SK-N-DZ (cell line): ENCODE measurements at places on chromosomes 12 and 14.

- no peak for DNase-seq
Observed at GRCh38 chr12:51326698-51327439, 2.9 kb upstream of the BIN2 start.

GRCh38 chr14:90616313-90616712, 199.9 kb downstream of the TTC7B start:
- DNase-seq = no peak

- DNase-seq = no peak
Observed at GRCh38 chr12:104656921-104657320, 200.2 kb downstream of the CHST11 start.

- no peak for DNase-seq
Observed at GRCh38 chr12:10361084-10361483, 28.8 kb downstream of the KLRK1 start.

GRCh38 chr14:104604458-104605449, at the start of gene TMEM179:
Gene TMEM179, minus strand, starts transcription at chr14:104604772. Its CDS starts 31 bp downstream, at chr14:104604741.
- DNase-seq = no peak

- no peak for DNase-seq
Observed at GRCh38 chr12:14367040-14367661, 1.7 kb downstream of the ATF7IP start.

- DNase-seq = no peak
Observed at GRCh38 chr14:103108749-103109207, 14.3 kb downstream of the EXOC3L4 start.

GRCh38 chr14:102922490-102923200, at the start of gene AMN:
Gene AMN, plus strand, starts transcription at chr14:102922663. Its CDS starts 26 bp downstream, at chr14:102922689.
- DNase-seq = no peak

GRCh38 chr12:53059434-53060063, 9.7 kb downstream of the TNS2 start:
- no peak for DNase-seq

GRCh38 chr14:64723691-64724577, 19.7 kb downstream of the PLEKHG3 start:
- DNase-seq = peak; percentile 11

DNA sequence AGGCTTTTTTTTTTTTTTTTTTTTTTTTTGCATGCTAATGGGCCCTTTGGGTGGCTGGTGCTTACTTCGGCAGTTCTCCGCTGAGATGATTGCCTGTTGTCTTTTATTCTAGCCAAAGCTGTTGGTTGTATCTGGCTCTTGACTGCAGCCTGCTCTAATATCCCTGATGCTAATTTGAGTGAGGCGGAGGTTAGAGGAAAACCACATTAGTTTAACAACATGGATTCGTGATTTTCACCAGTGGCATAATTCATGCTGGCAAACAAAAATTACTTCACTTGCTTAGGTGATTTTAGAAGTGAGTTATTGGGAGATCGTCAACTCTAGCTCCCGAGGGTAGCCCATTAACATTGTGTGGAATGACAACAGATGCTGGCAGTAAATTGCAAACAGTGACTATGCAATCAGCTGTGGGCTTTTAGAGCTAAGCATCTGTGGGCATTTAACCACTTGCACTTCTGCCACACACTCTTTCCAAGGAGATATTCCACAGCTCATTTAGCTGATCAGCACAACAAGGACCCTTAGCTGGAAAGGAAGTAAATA, 97.6 kb upstream of the ZDHHC17 start:
- DNase-seq = no peak

DNA sequence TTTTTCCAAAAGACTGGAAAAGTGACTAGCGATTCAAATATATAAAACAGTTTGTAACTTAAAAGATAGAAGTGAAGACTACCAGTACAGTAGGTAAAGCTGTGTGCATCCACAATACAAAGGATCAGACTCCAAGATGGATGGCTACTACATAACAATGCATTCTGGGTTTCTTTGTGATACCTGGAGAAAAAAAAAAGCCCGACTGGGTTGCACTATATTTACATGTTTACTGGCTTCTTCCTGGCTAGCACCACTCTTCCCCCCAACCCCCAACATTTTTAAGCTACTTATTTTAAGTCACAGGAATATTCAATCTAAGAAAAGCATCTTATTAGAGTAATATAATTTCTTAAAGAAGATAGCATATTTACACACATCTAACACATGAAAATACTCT, 61.1 kb upstream of the SINHCAF start:
- no peak for DNase-seq

DNA sequence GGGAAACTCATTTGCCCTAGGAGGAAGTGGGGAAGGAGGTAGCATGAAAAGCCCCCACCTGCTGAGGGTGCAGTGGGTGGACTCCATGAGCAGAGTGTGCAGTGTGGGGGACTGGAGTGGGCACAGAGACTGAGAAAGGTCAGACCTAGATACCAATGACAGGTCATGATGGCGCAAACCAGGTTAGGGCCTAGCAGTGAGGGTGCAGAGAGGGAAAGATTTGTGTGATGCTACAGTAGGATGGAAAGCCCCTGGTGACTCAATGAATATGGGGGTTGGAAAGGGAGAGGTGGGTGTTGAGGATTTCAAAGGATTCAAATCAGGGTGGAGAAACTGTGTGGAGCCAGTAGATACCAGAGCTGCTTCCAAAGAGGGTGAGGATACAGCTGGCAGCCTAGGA, 319.2 kb downstream of the DPF3 start:
- no peak for DNase-seq

DNA sequence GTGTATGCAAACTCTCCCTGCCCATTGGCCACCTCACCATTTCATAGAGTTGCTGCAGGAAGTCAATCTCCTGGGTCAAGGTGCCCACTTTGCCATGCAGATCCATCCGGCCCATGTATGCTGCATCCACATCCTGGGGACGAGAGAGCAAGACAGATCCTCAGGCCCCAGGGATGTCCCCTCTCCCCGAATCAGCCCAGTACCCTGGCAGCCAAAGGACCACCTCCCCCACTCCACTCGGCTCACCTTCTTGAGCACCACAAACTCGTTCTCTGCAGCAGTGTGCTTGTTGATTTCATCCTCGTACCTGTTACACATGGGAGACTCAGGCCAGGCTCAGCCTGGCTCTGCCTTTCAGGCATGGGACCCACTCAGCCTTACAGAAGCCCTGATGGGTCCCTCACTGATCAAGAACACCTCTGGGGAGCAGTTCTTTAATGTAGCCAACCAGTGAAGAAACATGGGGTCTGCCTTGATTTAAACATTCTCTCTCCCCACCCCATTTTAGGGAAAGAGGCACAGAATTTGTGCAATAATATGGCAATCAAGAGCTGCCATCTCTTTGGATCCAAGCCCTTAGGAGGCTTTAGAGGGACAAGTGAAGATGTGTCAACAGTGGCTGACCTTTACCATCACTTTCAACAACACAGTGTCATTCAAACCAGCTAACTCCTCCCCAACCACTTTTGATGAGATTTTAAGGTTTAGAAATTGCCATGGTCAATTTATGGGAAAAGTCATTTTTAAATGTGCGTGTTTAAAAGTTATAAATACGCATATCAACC, 3.9 kb downstream of the KRT79 start:
- DNase-seq = no peak

DNA sequence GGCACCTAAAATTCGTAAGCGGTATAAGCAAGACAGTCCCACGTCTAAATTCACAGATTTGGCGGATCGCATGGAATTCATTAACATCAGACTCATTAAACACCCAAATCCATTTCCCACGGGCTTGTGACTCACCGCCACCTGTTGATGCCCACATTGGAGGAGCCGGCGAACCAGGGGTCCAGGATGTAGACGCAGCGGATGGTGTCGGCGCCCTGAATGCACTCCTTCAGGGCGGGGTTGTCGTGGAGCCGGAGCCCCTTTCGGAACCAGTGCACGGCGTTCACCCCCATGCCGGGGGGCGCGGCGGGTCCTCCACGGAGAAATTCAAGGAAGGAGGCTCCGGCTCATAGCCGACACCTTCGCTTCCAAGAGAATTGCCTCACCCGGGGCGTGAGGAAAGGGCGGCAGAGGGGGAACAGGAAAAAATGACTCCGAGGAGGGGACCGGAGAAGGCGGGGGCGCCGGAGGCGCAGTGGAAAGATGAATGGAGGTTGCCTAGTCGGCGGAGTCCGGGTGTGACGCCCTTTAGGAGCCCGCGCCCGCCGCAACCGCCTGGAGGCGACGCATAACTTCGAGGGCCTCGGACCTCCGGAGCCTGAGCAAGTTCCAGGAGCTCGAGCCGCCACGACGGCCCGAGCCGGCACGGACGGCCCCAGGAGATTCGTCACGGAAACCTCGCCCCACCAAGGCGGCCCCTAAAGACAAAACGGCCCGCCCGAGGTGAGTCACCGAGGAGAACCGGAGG, 506 bp downstream of the CRY1 start:
- DNase-seq = no peak

GRCh38 chr12:73950507-73950906, 587.1 kb upstream of the ATXN7L3B start:
- DNase-seq = no peak

GRCh38 chr14:28057359-28058296, 709.0 kb upstream of the FOXG1 start:
- DNase-seq = no peak

DNA sequence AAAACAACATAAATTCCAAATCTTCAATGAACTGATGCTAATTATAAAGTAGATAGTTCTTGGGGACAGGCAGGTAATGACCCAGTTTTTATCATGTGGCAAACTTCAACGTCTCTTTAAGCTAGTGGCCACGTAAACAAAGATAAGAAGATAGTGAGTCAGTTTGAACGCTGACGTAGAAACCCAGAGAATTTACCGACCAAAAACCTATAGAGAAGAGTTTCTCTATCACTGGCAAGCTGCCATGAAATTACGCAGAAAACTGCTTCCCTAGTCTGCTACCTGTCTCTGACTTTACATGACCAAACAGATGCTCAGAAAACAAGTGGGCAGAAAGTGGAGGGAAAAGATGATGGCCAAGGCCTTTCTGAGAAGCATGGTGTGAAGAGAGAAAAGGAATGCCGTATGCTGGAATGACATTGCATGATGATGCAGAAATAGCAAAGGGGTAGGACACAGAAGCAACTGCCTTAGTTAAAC, 136.3 kb downstream of the ITPR2 start:
- no peak for DNase-seq

DNA sequence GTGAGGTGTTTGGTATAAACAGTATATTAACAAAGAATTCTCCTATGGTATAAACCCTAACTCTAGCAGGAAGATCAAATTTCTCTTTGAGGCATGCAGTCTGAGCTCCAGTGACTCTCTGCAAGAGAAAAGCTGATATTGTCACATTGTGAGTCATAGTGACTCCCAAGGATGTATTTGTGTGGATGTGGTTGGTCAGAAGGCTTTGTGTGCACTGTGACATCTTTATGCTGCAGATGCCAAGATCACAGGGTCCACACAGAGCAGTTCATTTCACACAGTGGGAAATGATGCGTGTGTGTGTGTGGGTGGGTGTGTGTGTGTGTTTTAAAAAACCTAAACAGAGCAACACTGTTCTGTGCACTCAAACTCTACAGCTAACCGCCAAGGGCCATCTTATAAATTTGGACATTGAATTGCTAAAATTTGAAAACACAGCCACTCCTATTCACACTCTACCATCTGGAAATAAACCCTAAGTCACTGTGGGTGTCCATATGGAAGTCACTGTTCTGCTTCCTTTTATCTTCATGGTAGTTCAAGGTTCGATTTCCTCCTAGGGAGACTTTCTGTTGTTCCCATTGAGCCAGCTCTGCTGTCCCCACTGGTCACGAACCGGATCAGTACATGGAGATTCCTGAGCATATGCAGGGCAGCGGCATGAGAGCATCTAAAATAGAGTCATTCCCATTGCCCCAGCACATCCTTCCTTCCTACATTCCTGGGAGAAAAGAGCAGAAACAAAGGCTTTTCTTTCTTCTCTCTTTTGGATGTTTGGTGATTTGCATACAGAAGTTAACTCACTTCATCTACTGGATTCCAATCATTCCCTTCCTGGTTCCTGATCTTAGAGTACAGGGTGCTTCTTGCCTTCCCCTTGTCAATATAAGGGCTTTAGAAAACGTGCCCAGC, 727.6 kb downstream of the DIO2 start:
- no peak for DNase-seq

DNA sequence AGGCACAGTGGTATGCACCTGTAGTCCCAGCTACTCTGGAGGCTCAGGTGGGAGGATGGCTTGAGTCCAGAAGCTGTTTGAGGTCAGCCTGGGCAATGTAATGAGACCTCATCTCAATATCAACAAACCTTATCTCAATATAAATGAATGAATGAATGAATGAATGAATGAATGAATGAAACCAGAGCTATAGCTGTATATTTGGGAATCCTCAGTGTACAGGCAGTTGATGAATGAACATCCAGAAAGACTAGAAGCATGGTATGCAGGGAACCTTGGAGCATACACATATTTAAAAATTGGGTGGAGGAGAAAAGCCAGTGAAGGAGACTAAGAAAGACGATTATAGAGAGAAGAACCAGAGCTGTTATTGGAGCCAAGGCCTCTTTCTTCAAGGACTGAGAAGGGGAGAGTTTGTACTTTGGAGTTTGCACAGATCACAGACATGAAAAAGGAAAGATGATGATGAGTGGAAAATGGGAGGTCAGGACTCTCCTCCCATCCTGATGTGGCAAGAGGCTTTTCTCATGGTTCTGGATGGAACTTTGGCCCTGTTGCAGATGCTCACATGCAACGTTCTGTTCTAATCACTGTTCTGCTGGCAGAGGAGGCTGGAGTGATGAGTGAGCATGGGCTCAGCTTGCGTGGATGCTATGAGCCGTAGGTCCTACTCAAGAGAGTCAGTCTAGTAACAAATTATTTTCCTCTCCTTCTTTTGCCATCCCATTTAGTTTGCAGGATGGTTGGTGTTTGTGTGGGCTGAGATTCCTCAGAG, 114.4 kb downstream of the PRKCH start:
- DNase-seq = no peak

DNA sequence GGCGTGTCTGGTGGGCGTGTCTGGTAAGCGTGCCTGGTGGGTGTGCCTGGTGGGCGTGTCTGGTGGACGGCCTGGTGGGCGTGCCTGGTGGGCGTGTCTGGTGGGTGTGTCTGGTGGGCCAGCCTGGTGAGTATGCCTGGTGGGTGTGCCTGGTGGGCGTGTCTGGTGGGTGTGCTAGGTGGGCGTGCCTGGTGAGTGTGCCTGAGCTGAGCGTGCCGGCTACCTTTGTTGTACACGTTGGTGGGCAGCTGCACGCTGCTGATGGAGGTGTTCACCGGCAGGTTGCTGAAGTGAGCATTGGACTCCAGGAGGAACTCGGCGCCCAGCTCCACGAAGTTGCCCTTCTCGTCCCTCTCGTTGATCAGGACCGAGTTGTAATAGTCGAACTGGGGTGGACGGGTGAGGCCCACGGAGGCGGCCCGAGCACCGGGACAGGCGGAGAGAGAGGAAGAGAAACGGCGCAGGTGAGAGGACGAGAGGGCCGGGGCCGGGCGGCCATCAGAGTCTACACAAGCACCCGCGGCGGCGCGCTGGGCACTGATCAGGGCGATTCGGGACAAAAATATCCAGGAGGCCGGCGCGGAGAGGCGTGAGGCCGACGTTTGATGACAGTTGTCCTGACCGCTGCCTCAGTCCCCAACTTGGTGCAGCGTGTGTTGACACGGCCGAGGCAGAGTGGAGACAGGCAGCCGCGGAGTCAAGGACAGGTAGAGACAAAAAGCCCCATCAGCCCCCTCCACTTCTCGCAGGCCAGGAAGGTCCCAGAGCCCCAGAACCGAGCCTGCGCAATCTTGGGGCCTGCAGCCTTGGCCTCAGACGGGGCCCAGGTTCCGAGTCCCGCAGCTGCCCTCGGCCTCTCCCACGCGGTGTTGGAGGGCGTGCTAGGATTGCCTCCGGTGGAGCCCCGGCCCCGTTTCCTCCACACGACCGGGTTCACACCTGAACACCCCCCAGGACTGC, 10.5 kb downstream of the CACNA2D4 start:
- DNase-seq = no peak

GRCh38 chr14:75165586-75166391, 10.6 kb downstream of the TMED10 start:
- no peak for DNase-seq
